ENCODE measurements at places on chromosomes 6 and 20.

DNA sequence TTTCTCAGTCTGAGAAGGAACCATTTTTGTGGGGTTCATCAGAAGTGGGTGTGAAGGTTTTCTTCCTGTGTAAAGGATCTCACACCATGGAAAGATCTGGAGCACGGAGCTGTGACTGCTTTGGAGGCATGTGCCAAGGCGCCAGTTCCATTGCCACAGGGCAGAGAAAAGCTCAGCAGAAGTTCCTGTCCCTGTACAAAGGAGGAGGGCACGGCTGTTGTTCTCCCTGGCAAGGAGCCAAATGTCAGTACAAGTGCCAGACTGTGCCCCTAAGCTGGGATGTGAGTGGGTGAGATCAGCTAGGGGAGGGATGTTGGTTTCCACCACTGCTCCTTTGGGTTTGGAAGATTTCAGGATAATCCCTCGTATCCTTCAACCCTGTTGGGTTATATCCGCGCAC, 117.3 kb downstream of the CRYBG1 start:
- DNase-seq, result peak; percentile 1

DNA sequence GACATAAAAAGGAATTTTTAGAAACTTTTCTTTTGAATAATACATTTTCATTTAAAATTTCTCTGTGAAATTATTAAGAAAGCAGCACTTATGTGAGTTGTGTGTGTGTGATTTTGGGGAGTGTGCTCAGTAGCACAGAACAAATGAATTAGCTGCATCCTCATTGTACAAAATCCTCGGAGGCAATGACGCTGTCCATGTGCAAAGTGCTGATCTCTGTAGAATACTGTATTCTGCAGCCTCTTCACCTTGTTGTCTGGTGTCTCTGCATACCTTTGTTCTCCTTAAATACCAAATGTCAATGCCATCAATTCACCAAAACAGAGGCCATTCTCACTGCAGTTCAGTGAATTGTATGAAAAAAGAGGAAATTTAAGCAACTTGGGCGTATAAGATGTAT, 838.4 kb downstream of the QKI start:
- DNase-seq, result peak; percentile 7

GRCh38 chr6:50271266-50271665, 221.5 kb upstream of the DEFB112 start:
- DNase-seq, result no peak

DNA sequence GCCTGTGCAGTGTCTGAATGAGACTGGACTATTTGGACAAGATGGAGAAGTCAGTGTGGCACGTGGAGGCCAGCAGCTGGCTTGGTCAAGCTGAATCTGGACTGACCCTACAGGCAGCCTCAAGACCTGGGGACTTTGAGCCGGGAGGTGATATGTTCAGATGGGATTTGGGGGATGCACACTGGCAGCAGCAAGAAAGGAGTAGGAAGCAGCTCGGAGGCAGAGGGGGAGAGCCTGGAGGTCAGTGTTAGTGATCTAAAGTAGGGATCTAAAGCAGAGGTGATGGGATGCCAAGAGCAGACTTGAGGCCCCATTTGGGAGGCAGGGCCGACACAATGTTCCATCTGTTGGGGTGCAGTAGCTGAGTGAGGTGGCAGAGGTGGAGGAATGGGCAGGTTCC, 2.8 kb downstream of the MAPK13 start:
- DNase-seq, result no peak

DNA sequence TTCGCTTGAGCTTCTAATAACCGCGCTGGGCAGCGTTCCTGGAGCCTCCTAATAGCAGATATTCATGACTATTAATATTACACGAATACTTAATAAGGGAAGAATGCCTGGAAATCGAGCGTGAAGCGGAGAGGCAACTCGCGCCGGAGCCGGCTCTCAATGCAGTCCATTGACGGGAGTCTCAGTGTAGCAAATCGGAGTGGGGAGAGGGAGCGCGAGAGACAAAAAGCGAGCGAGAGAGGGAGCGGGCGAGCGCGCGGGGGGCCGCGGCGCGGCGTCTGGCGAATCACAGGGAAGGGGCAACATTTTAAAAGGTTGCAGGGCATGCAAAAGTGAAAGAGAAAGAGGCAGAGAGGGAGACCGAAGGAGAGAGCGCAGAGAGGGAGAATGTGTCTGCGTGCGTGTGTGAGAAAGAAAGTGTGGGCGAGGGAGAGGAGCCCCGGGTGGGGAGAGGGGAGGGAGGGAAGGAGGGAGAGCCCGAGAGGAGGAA, 2.9 kb downstream of the TFAP2A start:
- no peak for DNase-seq

GRCh38 chr20:50928469-50928868, 2.8 kb downstream of the ADNP start:
- no peak for DNase-seq

- peak; percentile 31 for DNase-seq
These were observed 99.2 kb upstream of the TMEM181 start for GRCh38 chr6:158460602-158461169.

DNA sequence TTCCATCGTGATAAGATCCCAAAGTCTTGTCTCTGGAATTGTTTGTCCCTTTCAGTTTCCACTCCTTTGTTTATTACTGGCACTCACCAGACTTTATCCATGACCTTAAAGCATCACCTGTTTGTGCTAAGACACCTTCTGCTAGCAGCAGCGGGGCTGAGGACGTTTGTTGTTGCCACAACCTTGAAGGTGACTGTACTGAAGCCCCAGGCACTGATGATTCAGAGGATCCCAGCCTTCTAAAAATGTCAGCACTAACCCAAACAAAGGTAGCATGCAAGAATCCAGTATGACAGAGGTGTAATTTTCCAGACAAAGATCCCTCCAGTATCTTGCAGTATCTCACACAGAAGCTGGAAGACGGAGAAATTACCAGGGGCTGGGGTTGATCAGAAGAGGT, 28.9 kb upstream of the SMIM8 start:
- DNase-seq, result no peak

DNA sequence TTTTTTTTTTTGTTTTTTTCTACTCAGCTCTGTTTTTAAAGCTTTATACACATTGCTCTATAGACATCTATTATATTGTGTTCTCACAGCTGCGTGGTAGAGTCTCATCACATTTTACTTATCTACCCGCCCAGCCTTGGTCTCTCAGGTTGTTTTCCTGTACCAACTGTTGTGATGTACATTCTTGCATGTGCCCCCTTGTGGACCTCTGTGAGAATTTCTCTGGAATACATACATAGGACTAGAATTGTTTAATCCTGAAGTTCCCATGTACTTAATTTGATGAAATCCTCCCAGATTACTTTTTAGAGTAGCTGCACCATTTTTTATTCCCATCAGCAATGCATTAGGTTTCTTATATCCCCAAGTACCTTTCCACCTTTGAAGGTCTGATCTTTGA, 40.4 kb upstream of the TINAG start:
- no peak for DNase-seq

DNA sequence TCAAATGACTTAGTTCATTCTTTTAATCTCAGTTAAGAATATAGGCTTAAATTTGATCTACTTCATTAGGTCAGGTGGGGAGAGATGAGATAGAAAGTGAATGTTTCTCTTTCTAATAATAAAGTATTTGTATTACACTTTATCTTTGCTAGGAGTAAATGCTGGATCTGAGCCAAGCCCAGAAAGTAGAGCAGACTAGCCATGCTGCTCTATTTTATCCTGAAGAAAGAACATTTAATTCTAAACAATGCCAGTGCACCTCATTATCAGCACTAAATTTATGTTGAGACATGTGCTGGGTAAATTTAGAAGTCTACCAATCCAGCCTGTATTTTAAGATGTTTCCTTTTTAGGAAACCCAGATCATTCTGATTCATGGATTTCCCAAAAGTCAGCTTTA, 43.5 kb downstream of the AKIRIN2 start:
- DNase-seq, result no peak

DNA sequence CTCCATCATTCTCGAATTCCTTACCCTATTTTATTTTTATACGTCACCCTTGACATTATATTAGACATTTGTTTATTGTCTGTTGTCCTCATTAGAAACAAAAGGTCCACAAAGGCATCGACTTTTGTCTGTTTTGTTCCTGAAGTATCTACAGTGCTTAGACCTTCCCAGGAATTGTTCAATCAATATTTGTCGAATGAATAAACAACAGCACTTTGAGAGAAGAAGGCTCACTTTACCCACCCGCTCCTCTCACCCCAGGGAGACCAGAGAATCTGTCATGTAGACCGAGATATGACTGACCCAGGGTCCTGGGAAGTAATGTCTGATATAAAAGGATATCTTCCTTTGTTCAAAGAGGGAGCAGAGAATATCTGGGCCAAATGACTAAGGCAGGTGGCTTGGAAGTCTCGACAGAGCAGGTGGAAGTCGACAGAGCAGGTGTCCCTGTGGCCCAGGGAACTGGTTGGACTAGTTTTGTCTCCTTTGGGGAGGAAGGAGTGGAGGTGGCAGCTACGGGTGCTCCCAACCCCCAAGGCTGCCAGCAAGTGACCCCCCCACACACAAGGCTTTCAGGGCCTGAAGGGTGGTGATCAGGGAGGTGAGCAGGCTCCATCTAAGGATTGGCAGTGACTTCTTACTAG, 14.8 kb upstream of the CHMP4B start:
- DNase-seq, result no peak

DNA sequence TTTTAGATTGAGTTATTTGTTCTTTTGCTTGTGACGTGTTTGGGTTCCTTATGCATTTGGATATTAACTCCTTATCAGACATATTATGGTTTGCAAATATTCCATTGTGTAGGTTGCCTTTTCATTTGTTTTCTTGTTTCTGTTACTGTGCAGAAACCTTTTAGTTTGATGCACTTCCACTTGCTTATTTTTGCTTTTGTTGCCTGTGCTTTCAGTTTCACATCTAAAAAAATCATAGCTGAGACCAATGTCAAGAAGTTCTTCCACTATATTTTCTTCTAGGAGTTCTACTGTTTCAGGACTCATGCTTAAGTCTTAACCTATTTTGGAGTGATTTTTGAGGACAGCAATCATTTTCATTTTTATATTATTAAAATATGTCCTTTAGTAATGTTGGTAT, 113.5 kb downstream of the EPM2A start:
- no peak for DNase-seq

- DNase-seq, result peak; percentile 72
These were observed 241.0 kb downstream of the DLL1 start for GRCh38 chr6:170049641-170050561.

- DNase-seq, result no peak
These were observed 77.7 kb downstream of the OLIG3 start for GRCh38 chr6:137416376-137417109.

DNA sequence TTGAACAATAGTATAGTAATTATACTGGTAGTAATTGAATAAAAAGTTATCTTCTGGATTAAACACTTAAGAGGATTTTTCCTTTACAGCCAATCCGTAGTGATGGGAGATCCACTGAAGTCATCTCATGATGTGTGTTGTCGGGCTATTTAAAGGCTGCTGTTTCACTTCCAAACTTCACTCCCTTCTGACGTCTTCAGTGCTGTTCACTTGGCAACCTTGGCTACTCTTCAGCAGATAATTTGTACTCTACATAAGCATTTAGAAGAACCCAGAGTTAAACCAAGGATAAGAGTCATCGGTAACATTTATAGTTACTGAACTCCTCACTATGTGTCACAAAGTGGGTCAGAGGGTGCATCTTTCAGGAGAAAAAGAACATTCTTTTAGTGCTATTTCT, 179.1 kb upstream of the EYA4 start:
- DNase-seq, result peak; percentile 35

- no peak for DNase-seq
These were observed 1.8 kb downstream of the MYT1 start for GRCh38 chr20:64165866-64166600.

DNA sequence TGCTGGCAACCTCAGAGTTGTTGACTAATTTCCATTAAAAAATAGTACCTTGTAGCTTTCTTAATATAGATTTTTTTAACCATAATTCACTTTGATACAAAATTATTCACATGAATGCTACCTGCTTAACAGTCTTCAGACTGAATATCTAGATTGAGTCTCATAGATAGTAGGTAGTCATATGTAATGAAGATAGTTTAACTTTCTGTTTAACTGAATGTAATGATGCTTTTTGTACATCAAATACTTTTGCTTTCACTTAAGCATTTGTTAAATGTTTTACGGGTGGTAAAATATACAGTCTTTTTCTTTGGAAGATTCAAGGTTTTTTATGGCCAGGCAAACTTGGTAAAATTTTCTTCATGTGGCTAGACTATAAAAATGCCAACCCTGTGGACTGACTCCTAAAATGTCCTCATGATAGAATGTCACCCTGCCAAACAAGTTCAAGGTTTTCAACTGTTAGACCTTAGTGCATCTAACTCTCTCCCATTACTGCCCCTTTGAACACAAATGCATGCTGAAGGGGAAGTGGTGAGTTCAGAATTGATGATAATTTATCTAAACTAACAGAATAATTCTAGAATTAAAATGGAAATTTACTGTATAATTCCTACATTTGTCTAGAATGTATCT, 16.4 kb downstream of the TBPL1 start:
- no peak for DNase-seq

GRCh38 chr6:124799638-124800037, 162.6 kb upstream of the RNF217 start:
- DNase-seq, result no peak

GRCh38 chr6:11848852-11849731, 70.5 kb upstream of the ADTRP start:
- DNase-seq, result no peak

DNA sequence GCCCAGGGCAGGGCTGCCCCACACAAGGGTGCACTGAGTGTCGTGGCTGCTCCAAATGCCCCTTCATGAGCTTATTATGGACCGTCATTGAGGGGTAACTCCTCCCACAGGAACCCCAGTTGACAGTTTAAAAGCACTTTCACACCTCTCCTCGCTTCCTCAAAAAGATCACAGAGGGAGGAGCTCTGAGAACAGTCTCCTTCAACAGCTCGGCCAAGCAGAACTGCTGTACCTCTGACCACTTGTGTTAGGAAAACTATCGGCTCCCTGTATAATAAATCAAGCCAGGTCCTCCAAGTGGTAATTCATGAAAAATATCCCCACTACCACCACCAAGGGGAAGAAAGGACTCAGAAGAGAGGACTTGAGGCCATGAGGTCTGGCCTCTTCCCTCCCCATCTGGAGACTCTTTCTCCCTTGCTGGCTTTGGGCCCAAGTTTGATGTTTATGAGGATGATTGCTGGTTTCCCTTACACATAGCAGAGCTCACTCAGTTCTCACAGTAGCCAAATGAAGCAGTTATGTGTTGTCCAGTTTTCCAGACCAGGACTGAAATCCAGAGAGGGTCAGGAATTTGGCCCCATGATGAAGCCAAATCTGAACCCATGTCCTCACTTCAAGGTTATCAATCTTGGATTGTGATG, 8.7 kb downstream of the SNX21 start:
- no peak for DNase-seq

GRCh38 chr6:50116797-50117542, 67.2 kb upstream of the DEFB112 start:
- no peak for DNase-seq

GRCh38 chr6:114276783-114277182, 66.0 kb downstream of the HS3ST5 start:
- no peak for DNase-seq

DNA sequence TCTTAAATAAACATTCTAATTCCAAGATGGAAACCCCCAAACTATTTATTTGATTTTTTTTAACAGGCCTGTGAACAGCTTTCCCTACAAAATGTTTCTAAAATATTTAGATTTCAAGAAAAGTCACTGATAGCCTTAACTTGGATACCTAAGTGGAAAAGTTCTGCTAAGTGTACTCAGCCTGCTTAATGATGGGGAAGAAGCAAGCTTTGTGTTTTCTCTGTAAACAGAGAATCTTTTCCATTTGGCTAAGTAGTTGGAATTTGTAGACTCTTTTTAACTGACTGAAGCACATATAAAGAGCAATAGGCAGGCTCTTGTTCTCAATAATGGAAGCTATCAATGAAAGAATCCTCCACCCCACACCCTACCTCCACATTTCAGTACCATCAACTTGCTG, 108.2 kb downstream of the KIF6 start:
- DNase-seq, result no peak
